Cerebellar nuclear complex (tissue), 1 donor: ENCODE measurements at places on chromosomes 3 and 15.

GRCh38 chr3:61924090-61924735, 362.8 kb downstream of the PTPRG start:
- no peak for DNase-seq

DNA sequence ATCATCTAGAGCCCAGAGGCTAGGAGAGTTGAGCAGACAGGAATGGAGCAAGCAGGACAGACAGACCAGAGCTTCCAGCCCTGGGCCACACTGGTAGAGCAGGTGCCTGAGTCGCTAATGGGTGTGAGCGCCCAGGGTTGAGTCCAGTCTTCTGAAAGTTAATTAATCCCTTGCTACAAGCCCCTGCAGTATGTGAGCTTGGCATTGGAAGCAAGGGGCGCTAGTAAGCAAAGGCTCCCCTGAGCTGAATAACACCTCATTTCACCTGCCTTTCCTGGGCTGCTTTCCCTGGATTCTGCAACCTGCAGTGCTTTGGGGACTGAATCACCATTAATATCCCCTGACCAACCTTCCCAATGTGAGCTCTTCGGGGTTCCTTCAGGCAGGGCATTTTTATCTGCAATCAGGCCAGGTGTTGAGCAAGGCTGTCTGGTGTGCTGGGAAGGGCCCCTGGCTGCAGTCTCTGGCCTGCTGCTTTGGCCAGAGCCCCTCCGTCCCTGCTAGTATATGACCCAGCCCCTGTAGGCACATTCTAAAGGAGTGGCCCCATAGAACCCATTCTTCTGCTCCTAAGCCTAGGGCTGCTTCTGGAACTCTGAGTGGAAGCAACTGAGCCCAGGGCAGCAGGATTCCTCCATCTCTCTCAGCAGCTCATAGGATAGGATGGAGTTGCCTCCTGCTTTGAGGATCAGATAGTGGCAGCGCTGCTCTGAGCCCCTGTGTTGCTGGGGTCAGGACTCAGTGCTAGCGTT, 45.1 kb upstream of the EPHB1 start:
- no peak for DNase-seq

DNA sequence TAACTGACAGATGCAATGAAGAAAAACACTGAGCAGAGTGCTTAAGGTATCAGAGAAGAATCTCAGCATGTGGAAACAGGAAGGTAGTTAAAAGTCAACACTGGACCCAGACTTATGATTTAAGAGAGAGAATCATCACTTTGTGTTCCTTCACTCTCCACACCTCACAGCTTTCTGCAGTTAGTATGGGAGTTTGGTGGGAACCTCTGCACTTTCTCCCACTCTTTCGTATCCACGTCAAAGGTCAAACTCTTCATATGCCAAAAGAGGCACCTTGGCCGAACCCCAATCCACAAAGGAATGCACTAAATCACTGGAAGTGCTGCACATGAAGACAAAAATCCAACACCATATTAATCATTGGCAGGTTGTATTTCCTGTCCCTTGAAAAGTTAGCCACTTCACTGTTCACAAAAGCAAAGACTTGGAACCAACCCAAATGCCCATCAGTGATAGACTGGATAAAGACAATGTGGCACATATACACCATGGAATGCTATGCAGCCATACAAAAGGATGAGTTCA, 361.2 kb downstream of the MAGI1 start:
- DNase-seq, result no peak

DNA sequence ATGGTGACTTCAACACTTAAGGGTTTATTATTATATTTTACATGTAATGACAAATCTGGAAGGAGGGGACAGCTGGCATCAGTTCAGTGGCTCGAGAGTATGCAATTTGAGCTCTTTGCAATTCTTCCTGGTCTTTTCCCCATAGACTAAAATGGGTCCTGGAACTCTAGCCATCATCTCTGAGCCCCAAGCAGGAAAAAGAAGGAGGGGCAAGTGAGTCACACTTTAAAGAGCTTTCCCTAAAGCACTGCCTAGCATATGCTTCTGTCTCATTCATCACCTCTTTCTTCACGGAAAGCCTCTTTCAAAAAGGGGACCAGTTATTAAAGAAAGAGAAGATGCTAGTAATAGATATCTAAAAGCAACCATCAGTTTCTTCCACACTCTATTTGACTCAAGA, 466.3 kb downstream of the ZIC1 start:
- DNase-seq, result no peak

DNA sequence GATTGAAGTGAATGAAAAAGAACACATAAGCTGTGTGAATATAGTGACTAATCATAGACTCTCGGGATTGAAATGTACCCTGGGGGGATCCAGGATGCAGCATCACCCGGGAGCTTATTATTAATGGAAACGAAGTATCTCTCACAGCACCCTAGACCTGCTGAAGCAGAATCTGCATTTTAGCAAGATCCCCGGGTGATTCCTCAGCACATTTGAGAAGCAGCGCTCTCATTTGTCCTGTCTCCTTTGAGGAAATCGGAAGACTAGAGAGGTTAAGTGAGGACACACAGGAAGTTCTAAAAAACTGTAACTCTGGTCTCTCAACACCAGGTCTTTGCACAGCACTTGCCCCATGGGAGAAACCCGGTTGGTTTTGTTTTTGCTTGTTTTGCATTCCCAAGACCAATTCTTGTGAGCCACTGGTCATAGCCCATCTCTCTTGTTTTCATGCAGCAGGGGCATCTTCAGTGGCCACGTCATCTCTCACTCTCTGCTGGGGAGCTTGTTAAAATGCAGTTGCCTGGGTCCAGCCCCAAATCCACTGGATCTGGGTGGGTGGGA, 30.2 kb downstream of the ZNF710 start:
- DNase-seq, result no peak

GRCh38 chr3:57982561-57983243, 25.5 kb upstream of the FLNB start:
- no peak for DNase-seq

- DNase-seq, result no peak
Observed at GRCh38 chr3:161153480-161153879, 48.3 kb upstream of the B3GALNT1 start.

DNA sequence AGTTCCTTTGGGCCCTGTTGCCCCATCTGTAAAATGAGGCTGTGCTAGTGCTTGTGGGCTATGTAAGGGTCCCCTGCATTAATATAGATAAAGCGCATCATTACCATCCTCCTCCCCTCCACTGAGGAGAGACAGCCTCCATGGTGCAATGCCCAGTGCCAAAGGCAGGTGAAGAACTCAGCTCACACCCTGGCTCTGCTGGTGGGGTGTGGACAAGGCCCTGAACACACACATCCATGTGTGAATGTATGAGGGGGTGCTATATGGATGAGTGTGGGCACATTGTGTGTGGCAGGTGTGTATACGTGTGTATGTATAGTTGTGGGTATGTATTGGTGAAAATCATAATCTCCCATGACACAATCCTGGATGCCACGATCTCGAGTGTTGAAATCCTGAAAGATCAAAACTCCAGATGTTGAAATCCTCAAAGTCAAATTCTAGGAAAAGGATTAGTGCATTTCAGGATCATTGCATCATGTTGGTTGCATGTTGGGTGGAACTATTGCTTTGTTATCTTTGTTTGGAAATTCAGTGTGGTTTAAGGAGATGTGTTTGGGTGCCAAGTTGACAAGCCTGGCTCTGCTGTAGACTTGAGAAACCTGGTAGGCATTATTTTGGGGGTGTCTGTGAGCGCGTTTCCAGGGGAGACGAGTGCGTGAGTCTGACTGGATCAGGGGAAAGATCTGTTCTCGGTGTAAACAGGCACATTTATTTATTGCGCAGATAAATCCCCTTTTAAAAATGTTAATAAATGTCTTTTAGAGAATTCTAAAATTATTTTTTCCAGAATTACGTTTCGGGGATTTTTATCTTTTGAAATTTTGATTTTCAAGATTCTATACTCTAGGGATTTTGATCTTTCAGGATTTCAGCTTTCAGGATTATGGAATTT, 42.0 kb upstream of the SEC61A1 start:
- no peak for DNase-seq

DNA sequence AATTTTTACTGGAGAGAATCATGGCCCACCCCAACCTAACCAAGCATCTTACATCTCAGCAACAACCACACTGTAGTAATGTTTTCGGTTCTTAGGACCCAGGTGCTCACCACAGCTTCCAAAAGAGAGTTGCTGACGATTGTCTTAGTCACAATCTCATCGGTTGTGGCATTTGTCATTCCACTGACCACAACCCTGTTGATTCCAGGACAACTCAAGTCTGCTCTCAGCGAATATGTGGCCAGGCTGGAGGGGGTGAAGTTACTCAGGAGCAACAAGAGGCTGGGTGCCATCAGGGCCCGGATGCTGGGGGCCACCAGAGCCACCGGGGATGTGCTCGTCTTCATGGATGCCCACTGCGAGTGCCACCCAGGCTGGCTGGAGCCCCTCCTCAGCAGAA, 25.9 kb downstream of the GALNT15 start:
- no peak for DNase-seq

- no peak for DNase-seq
Observed at GRCh38 chr3:73572368-73572767, 52.4 kb downstream of the PDZRN3 start.

- DNase-seq, result no peak
Observed at GRCh38 chr3:123085293-123085931, 18.6 kb downstream of the PDIA5 start.

DNA sequence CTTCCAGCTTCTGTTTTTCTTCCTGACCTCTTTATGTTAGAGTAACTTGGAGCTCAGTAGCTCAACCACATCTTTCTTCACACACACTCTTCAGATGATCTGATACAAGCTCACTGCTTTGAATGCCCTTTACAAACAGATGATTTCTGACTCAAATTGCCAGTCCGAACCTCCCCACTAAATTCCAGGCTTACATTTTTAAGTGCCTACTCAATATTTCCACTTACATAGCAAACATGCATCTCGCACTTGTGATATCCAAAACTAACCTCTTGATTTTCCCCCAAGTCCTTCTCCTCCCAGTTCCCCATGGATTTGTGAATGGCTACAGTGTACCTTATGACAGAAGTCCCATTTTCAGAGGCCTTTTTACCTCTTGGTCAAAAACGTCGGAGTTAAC, 139.1 kb downstream of the GBE1 start:
- no peak for DNase-seq

GRCh38 chr15:67794832-67795574, 30.3 kb upstream of the SKOR1 start:
- no peak for DNase-seq

- DNase-seq, result no peak
Observed at GRCh38 chr15:66780172-66780972, 78.3 kb downstream of the SMAD6 start.

- no peak for DNase-seq
Observed at GRCh38 chr3:107993771-107994170, 97.1 kb downstream of the CD47 start.

GRCh38 chr3:140092848-140093536, 158.0 kb downstream of the CLSTN2 start:
- no peak for DNase-seq

DNA sequence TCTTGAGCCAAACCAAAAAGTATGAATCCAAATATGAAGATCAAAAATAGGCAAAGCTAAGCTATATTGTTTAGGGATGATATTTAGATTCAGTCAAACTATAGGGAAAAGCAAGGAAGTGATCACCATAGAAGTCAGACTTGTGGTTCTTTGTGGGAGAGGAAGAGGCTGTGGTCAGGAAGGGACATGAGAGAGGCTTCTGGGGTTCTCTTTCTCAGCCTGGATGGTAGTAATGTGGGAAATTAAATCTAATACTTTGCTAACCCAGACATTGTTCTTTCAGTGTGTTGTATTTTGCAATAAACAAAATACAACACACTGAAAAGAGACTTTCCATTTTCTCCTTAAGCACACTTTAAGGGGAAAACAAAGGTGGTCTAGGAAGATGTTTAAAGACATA, 3.1 kb downstream of the CX3CR1 start:
- DNase-seq, result no peak

GRCh38 chr3:134904776-134905646, 110.0 kb downstream of the EPHB1 start:
- no peak for DNase-seq

GRCh38 chr3:56858331-56858730, 56.6 kb upstream of the ARHGEF3 start:
- DNase-seq, result no peak

GRCh38 chr3:140468407-140468806, 209.5 kb upstream of the TRIM42 start:
- no peak for DNase-seq

DNA sequence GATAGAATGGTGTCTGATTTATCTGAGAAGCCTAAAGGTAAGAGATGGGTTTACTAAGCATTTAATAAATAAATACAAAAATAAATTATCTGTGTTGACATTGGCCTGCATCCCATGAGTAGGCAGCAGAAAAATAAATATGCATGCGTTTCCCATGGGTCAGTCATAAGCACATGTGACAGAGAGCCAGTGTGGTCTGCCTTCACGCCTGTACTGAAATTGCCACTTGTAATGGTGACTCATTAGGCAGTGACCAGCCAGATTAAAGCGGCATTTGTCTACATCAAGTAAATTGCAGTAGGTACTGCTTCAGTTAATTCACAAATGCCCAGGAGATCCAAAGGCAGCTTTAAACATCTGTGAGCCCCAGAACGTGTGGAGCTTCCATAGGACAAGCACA, 399.6 kb downstream of the NAALADL2 start:
- DNase-seq, result no peak

- no peak for DNase-seq
Observed at GRCh38 chr3:115190747-115191146, 43.7 kb upstream of the ZBTB20 start.

DNA sequence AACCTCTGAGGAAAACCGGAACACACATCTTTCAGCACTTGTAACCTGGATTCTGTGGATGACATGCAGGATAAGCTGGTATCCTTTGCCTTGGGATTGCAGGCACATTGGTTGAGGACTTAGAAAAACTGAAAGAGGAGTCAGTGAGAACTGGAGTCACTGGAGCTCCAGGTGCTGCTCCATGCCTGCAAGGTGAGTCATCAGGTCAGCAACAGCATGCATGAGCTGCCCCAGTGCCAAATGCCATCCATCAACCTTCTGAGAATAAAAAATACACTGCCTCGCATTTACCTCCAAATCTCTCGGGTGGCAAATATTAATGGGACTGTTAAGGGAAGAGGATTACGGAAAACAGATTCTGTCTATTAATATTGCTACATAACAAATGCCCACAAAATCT, 729.1 kb downstream of the NTRK3 start:
- DNase-seq, result no peak

GRCh38 chr3:89165636-89166263, 58.3 kb downstream of the EPHA3 start:
- no peak for DNase-seq
